Neural crest cell (in vitro differentiated cells): ENCODE measurements at places on chromosomes 2 and 18.

DNA sequence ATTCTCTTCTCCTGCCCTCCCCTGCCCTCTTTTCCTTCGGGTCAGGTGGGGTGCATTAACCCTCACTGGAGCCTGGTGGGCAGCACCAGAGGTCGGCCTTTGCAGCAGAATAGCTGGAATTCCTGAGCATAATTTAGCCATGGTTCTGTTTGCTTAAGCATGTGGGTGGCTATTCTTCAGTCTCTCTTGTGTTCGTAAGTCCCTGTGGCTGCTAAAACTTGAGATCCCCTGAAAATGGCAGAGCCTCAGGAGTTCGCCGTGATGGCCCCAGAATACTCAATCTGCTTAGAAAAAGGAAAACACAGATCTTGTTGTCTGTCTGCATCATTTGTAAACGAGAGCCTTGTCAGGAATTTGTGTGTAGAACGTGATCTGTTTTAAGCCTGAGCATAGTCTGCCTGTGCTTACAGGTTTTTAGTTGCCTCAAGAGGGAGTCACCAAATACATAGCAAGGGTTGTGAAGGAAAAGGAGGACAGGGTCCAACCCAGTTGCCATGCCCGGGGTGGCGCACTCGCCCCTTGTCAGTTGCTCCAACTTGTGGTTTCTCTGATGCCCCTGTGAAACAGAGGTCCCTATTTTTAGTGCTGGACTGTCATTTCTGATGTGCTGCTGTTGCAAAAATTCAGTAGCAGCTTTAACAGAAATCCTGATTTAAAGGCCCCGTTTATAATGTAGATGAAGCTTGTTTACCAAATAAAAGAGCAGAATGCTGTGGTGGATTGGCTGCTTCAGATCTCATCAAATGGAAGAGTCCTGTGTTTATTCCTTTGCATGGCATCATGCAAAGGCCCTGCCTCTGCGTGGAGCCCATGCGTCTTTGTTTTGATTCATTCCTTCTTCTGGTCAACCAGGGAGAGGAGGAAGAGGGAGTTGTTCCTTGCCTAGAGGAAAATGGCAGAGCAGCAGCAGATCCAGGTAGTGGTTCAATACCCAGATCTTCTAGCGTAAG, 74.8 kb downstream of the WDSUB1 start:
- no peak for DNase-seq

GRCh38 chr2:101476605-101477208, 1.8 kb upstream of the RFX8 start:
- no peak for DNase-seq

- peak; percentile 35 for DNase-seq
Measured at GRCh38 chr2:127664065-127664894, 11.1 kb downstream of the LIMS2 start.

GRCh38 chr18:65239787-65240186, 511.0 kb upstream of the CDH7 start:
- DNase-seq, result no peak

DNA sequence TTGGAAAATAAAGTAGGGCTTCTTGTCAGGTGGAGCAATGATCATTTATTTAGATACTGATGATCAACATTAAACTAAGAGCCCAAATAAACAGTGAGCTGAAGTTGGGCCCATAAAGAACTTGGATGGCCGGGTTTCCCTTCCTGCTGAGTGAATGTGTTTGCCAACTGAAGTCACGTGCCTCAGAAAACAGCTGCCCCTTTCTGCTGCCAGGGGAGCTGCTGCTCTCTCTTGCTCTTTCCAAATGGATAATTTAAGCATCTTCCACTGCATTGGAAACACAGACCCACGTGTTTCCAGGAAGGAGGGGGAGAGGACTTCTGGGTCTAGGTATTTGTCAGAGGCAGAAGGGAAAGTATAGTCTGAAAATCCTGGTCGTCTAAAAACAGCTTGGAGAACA, 22.9 kb upstream of the NCKAP5 start:
- no peak for DNase-seq

GRCh38 chr2:54341656-54342055, 85.6 kb upstream of the TSPYL6 start:
- no peak for DNase-seq

DNA sequence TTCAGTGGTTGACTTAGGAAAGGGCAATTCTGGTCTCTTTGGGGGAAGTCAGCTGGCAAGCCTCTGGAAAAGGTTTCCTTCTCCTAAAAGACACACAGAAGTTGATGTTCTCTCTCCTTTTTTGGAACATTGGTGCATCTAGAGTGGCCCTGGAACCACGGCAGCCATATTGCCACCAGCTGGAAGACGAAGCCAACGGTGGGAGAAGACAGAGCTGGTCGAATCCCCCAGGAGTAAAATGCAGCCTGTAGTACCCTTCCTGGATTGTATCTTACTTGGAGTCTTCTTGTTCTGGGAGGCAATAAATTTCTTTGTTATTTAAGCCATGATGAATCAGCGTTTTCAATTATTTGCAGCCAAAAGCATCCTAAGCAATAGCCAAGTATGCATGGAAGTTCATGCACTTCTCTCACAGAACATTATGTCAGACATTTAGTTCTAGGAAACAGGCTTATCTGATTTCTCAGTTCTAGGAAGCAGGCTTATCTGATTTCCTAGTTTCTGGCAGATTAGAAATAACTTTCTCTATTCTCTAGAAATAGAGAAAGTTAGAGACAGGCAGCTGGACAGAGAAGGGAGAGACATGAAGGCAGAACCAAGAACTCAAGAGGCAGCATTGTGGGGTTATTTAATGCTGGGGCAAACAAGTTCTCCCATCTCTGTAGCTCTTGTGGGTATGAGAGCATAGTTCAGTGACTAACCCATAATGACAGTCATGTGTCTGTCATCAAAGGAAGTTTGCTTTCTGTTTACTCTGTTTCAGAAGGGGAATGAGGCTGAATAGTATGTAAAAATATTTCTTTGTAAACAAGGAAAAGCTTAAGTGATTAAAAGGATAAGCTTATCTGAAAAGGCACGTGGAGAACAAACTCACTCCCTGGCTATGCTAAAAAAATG, 40.5 kb upstream of the NABP1 start:
- no peak for DNase-seq

- no peak for DNase-seq
Measured at GRCh38 chr2:55811048-55811447, 112.5 kb downstream of the EFEMP1 start.

- no peak for DNase-seq
Measured at GRCh38 chr2:195473862-195474261, 183.2 kb upstream of the SLC39A10 start.

GRCh38 chr2:18987016-18987415, 371.4 kb downstream of the OSR1 start:
- no peak for DNase-seq

DNA sequence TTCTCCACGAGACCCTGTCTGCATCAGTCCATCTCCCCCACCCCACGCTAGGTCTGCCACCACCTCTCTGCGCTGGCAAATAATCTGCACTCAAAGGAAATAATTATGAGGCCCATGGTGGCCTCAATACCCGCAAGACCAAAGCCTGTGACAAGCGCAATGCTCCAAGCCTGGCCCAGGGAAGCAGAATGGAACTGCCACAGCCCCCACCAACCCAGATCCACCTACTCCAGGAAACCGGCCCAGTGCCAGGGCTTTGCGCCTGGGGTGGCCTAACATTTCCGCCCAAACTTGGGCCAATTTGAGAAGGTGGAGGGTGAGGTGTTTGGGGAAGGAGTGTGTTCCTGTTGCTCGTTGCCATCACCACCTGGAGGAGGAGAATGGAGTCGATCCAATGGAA, 26.0 kb upstream of the ATOH8 start:
- no peak for DNase-seq

GRCh38 chr2:45699032-45699658, 47.7 kb downstream of the PRKCE start:
- no peak for DNase-seq

GRCh38 chr2:133265432-133265949, 302.8 kb downstream of the NCKAP5 start:
- DNase-seq, result no peak

DNA sequence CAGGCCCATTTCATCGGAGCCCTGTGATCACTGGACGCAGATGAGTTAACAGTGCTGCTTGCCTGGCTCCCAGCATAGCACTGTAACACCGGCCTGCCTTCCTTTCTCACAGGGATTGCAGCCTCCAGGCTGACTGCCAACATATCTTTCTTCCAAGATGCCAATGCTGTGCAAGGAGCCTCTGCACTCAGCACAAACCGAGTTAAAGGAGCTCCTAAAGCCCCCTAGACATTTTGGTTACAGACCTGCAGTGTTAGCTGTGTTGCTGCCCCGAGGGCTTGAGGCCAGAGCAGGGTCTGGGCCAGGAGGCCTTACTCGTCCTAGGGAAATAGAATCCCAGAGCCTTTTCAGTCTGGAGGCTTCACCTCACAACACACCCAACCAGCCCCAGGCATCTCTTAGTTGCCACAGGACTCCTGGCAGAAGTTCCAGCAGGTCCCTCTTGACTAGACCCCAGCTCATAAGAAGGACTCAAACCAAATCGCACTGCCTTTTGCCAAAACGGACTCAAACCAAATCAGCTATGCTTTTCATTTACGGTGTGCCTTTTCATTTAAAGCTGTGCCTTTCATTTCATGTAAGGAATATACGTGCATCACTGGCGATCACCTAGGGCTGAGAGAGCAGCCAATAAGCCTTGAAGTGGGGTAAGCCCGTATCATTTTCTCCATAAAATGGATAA, 58.4 kb upstream of the EML4 start:
- DNase-seq, result no peak

DNA sequence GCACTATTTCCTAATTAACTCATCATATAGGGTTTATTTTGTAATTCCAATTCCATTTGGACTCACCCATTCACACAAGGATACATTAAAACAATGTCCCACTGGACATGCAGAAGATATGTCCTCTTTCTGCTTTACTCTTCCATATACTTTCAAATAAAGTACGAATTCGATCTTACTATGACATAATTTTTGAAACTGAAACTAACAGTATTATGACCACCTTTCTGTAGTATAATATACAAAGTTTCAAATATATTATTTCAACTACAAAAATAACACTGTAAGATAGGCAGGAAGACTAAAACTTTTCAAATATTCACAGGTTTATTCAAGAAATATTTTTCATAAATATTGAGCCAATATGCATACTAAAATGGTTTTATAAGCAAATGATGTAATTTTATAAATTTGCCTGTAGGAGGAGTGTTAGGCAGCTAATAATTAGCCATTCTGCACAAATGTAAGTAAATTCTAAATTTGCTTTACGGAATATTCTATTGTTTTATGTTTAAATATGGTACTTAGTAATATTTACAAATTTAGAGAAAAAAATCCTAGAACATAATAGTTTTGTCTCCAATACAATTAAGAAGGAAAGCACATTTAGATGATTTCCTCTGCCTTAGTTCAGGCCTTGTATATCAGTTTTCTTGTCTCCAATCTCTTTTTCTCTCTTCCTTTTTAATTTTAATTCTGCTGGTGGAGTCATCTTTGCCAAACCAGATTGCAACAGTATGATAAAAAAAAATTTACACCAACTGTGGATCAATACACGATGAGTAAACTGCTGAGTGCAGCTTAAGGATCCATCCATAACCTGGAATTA, 85.9 kb downstream of the CERKL start:
- no peak for DNase-seq

DNA sequence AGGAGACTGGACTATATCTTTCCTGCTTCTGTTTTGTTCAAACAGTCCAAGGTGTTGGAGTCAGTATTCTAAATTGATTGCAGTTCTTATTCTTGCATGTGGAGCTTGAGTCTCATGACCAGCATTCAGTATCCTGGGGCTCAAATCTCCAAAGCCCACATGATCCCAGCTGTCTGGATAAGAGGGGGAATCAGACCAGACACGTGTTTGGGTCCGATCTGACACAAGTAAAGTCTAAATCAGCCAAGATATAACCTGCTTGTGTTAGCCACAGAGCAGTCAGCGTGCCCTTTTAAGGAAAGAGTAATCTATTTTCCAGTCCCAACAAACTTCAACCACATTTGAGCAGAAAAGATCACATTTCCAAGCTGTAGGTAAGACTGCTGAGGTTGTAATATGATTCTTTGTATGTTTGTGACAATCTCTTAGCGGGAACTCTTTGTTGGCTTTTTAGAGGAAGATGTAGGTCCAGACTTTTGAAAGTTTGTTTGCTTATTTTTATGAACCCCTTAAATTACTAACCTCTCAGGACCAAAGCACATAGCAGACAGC, 334.6 kb downstream of the SLC4A3 start:
- no peak for DNase-seq

GRCh38 chr2:36497570-36498163, 100.3 kb downstream of the FEZ2 start:
- no peak for DNase-seq

- no peak for DNase-seq
Measured at GRCh38 chr2:43822839-43823238, 15.8 kb downstream of the ABCG5 start.

DNA sequence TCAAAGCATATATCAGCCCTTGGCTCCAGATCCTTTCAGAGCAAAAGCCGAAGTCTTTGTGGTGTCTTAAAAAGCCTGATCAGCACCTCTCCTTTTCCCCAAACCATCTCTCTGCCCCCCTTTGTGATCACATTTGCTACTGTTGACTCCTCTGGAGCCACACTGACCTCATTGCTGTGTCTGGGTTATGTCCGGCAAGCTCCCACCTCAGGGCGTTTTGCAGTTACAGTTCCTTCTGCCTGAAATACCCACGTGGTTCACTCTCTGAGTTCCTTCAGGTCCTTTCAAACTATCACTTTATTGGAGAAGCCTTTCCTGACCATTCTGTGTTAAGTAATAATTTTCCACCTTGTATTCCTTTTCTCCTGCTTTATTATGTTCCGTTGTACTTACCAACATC, 11.8 kb downstream of the C2orf69 start:
- no peak for DNase-seq

DNA sequence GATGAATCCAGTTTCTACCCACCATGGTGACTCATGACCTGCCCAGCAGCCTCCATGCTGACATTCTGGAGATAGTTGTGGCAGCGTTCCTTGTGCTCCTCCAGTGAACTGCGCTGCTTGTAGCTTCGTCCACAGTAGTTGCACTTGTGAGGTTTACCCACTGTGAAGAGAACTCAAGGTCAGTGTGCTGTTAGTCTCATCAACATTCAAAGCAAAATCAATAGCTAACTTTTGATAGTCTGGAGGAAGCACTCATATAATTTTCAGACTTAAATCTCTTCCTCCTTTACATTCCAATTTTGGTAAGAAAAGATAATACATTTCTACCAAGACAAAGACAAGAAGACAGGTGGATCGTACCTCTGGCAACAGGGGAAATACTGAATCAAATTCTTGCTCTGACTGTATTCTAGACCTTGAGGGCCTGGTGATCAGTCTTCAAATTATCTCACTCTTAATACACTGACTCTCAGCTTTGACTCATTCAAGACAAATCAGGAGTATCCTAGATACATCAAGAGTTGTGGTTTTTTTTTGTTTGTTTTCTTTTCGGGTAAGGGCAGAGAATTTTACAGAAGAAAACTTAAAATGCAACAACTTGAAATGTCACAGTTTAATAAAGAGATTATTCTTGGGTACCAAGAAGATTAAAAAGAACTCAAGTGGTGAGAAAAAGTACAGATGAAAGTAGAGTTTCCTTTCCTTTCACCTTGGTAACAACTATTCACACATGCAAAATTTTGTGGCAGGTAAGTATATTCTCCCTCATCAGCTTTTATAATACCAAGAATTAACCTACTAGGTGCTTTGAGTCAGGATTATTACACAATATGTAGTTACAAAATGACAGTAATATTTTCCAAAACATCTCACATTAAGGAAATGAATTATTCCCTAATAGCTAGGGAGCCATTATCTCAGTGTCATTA, 129.2 kb downstream of the IKZF2 start:
- DNase-seq, result no peak

- no peak for DNase-seq
Measured at GRCh38 chr2:235677276-235677788, 183.5 kb downstream of the AGAP1 start.
